ENCODE measurements at places on chromosomes 7 and 10. TPM values are rescaled to one million over a fixed set of nuclear protein-coding genes. Genes with fewer than 3 reads are reported as not detected.

The IDI2 gene
- total RNA-seq, result not detected

The PLEKHS1 gene
- total RNA-seq, result 0.11 TPM

The UTF1 gene
- not detected for total RNA-seq

The EPHA1 gene
- total RNA-seq, result 0.89 TPM

The MRLN gene
- total RNA-seq, result 1.6 TPM

The PKD2L1 gene
- 0.33 TPM for total RNA-seq

The LOXL4 gene
- 0.89 TPM for total RNA-seq

The GRID1 gene
- 14.6 TPM for total RNA-seq

The SEMA4G gene
- total RNA-seq, result 9.9 TPM

The ACTL6B gene
- total RNA-seq, result 16.5 TPM

The SLC26A5 gene
- 0.44 TPM for total RNA-seq

The CALML3 gene
- total RNA-seq, result not detected

The CCL26 gene
- total RNA-seq, result 1.4 TPM

The ZNF736 gene
- 19.1 TPM for total RNA-seq

The STYXL1 gene
- 22.7 TPM for total RNA-seq

All from spinal cord (tissue), 10 donors.